ENCODE measurements at places on chromosomes 1 and 21. TPM values are rescaled to one million over a fixed set of nuclear protein-coding genes. Genes with fewer than 3 reads are reported as not detected.

NBPF20 gene
- total RNA-seq = 2.1 TPM

KIAA1614 gene
- total RNA-seq = 9.7 TPM

MYOG gene
- total RNA-seq = not detected

ZBTB8A gene
- total RNA-seq = 7.1 TPM

GSTM5 gene
- total RNA-seq = 13.0 TPM

COL6A1 gene
- 1,082 TPM for total RNA-seq

CD160 gene
- total RNA-seq = not detected

COL9A2 gene
- 7.0 TPM for total RNA-seq

DPYD gene
- total RNA-seq = 183 TPM

TSACC gene
- total RNA-seq = not detected

RNU1-2 gene
- total RNA-seq = 2,882 TPM

LENEP gene
- total RNA-seq = not detected

RAD54L gene
- total RNA-seq = 9.7 TPM

FMO4 gene
- 7.2 TPM for total RNA-seq

IKBKE gene
- 11.5 TPM for total RNA-seq
